Epithelial cell of prostate (primary cell): ENCODE measurements at places on chromosomes 2 and 18.

DNA sequence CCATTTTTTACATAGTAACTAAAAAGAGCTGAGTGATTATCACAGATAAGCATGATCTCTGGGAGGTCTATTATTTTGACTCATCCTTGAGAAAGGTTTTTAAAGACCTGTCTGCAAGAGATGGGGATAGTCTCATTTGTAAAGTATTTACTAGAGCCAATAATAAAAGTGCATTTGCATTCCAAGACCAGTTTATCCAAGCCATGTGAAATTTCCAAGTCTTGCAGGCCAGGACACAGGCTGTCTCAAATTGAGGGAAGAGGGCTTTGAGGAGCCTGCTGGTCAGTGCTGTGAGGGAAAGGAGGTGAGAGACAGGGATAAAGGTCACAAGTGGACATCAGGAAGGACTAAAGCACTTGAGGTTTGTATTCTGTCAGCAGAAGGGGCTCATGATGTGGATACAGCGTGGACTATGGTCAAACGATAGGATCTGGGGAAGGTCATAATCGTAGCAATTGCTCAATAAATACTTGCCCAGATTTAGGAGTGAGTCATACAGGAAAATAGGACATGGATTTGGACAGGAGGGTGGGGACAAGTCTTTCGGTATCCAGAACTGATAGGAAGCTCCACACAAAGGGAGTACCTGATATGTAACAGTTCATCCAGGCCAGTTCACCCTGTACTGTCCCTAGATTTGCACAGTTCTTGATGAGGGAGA, 6.6 kb upstream of the CDH2 start:
- DNase-seq: no peak

- no peak for DNase-seq
Measured at GRCh38 chr18:48007381-48007780, 76.9 kb upstream of the SMAD2 start.

GRCh38 chr2:36565712-36566111, 32.3 kb downstream of the FEZ2 start:
- DNase-seq: no peak

GRCh38 chr2:20523073-20523798, 76.4 kb downstream of the RHOB start:
- no peak for DNase-seq
